ENCODE measurements at places on chromosomes 12 and 14. TPM values are rescaled to one million over a fixed set of nuclear protein-coding genes. Genes with fewer than 3 reads are reported as not detected.

The SLC8A3 gene
- not detected for total RNA-seq

The NAV3 gene
- not detected for total RNA-seq

The TMEM63C gene
- 0.14 TPM for total RNA-seq

The SMCO2 gene
- 0.91 TPM for total RNA-seq

The FAIM2 gene
- 0.06 TPM for total RNA-seq

The KRT5 gene
- total RNA-seq: not detected

The IKZF4 gene
- total RNA-seq: 44.9 TPM

The CTSG gene
- not detected for total RNA-seq

The ALG10 gene
- total RNA-seq: 22.2 TPM

The TAS2R31 gene
- total RNA-seq: 5.2 TPM

The LALBA gene
- not detected for total RNA-seq

The TDRD9 gene
- 1.1 TPM for total RNA-seq

GRCh38 chr14:77187649-77188012 is 6.0 kb downstream of the TMEM63C start:
- DNase-seq: no peak

DNA sequence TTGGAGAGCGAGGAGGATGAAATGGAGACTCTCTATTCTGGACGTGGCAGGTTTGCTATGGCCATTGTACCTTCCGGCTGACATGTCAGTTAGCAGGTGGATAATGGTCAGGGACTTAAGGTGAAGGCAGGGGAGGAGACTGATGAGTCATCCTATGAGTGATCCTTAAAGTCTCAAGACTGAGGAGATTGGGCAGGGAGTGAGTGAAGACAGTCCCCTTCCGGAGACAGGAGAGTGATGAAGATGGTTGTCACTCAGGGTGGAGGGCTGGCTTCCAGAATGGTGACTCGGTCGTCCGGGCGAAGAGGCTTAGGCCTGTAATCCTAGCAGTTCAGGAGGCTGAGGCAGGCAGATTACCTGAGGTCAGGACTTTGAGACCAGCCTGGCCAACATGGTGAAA is 49.8 kb upstream of the CCDC63 start:
- no peak for DNase-seq

DNA sequence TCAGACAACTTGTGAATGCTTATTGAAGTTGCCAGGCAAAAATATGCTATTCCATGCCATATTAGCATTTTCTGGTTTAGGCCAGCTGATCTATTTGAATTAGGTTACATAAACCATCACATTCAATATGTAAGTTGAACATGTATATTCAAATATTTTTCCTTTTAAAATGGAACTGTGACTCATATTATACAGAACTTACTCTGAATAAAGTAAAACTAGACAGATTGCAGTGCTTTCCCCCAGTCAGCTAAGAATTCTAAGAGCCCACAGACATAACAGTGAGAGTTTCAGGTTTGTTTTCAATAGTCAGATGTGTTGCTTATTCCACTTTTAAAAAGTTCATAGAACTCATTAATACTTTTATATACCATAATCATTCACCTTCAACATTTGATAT is 119.8 kb downstream of the MGST1 start:
- no peak for DNase-seq

DNA sequence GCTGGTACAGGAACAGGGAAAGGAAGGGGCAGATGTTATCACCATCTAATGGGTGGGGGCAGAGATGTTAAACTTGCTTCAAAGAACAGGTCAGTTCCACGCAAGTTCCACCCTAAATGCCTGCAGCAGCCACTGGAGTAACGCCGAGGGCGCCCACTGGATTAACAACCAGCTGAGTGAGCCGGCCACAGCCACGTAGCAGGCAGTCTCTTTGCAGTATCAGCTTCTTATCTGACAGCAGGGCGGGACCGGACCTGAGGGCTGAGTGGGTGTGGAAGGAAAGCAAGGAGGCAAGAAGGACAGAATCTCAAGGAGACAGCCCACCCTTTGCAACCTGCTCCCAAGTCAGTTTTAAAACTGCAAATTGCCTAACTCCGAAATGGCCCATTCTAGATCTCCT is 38.4 kb upstream of the FOXN3 start:
- no peak for DNase-seq

DNA sequence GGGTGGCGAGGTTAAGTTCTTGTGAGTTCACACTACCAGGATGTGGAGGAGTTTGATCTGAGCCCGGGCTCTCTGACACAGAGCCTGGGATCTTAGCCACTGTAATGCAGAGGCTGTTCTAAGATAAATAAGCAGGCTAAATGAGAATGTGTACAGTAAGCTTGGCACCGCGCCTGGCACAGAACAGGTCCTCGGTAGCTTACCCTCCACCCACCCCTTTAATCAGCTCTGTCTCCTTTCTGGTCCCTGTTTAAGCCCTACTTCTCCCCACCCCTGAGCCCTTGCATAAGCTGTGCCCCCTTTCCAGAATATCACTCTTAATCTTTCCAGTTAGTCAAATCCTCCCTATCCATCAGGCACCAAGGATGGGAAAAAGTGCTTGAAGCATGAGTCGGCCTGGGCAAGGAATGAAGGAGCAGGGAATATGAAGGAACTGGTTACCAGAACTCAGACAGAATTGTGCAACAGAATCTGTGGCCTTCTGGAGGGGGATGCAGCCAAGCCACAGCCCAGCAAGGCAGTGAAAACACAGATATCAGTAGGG is 32.8 kb upstream of the CMKLR1 start:
- DNase-seq: no peak

DNA sequence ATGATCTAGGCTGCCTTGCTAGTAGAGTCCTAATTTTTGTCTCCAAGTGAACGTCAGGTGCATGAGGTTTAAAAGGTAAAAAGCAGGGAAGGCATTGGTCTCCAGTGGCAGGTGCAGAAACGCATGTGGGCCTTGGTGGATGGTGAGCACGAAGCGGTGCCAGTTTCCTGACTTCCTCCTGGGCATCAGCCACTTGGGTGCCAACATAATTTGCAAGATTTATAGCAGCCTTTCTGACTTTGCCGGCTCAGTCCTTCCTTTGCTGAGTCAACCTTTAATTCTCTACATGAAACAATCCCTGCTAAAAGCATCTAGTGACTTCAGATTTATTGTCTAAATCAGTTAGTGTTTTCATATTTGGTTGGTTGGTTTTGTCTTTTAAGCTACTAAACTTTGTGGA is 355.7 kb upstream of the TMEM132C start:
- no peak for DNase-seq

DNA sequence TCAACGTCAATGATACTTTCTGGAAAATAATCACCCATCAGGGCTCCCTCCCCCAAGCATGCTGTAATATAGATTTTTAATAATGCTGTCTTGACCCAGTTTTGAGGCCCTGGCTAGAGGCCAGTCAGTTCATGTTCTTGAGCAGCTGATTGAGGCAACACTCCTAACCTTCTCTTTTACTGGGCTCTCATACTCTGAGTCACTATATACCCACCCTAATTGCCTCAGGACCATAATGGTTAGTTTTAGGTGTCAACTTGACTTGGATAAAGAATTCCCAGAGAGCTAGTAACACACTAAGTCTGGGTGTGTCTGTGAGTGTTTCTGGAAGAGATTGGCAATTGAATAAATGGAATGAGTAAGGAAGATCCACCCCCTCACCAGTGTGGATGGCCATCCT is 527.0 kb upstream of the ATP2B1 start:
- DNase-seq: no peak

- no peak for DNase-seq
These were observed 423.7 kb downstream of the ATP23 start for GRCh38 chr12:58365087-58365390.

DNA sequence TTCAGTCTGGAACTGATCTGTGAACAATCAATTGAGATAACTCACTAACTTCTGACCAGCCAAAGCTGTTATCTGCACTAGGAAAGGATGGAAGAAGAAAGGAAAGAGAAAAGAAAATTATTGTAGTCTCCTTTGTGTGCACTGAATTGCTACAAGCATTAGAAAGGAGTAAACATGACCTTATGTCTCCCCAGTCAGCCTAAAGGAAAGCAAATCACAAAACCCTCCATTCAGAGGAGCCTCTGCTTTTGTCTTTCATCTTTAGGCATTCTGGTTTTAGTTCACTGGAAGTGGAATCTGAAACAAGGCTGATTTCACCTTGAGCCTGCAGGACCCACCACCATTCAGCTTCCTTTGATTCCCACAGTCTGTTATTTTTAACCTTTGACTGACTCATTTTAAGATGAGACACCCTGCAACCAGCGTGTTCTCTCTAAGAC is 26.0 kb downstream of the TBX3 start:
- DNase-seq: no peak

- no peak for DNase-seq
These were observed 437.1 kb upstream of the TBX3 start for GRCh38 chr12:115121053-115121452.

DNA sequence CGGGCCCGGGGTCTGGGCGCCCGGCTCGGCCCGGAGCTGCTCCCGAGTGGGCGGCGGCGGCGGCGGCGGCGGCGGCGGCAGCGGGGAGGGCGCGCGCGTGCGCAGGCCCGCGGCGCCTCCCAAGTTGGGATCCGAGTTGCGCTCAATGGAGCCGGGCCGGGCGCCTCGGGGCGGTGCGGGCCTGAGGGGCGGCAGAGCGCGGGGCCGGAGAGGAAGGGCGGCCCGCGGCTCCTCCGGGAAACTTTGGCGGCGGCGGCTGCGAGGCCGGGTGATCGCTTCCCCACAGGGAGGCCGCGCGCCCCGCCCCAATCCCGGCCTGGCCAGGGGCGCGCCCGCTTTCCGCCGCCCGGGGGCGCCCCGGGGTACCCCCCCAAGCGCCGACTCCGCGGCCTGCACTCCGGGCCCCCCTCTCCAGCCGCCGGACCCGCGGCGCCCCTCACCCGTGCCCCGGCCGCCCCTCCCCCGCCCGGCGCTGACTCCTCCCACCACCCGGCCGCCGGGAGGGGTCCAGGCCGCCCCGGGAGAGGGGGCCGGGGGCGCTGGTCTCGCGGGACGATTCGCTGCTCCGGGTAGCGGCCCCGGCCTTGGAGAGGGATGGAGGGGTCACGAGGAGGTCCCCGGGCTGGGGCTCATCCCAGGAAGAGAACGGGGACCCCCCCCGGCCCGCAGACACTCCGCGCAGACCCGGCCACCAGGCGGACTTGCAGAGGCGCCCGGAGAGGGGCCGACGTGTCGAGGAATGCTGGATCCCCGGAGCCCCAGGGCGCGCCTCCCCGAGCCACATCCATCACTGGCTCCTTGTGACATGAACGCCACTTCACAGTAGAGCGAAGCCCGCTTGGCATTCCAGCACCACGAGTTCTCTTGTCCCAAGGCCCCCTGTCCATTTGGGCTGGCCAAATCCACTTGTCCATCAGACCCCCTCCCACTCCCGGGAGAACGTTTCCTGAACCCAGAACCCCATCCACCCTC is at the start of gene RILPL1:
Gene RILPL1, minus strand, starts transcription at position 48 of the 972 bp plus-strand sequence. CDS start 237 bp downstream, outside the sequence.
- peak; percentile 42 for DNase-seq

GRCh38 chr14:74612350-74613021 is 449 bp upstream of the LTBP2 start:
- peak; percentile 83 for DNase-seq

- DNase-seq: no peak
These were observed 2.2 kb upstream of the PTHLH start for GRCh38 chr12:27974735-27975221.

GRCh38 chr14:99344051-99344758 is 72.2 kb upstream of the BCL11B start:
- DNase-seq: no peak

GRCh38 chr12:63056649-63057048 is 94.4 kb downstream of the AVPR1A start:
- no peak for DNase-seq

DNA sequence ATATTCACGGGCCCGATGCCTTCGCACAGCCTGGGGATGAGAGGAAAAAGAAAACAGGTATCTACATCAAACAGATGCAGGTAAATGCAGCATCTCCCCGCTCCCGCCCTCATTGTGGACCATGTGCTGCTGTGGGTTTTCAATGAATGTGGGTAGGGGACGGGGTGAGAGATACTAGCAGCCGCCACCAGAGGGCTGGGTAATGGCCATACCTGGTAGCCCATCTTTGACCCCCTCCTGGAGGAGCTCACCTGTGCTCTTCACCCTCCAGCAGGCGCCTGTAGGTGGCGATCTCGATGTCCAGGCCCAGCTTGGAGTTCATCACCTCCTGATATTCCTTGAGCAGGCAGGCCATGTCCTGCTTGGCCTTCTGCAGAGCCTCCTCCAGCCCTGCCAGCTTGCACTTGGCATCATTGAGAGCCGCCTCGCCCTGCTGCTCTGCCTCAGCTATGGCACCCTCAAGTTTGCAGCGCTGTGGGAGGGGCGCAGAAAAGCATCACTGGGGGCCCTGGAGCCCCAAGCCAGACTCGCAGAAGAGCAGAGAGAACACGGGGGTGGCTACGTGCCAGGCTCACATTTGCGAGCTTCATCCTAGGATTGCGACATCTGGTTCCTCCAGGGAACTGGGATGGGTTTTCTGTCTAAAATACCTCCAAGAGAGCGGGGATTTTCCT is 10.2 kb downstream of the KRT82 start:
- DNase-seq: no peak

GRCh38 chr14:98542316-98542715 is 729.7 kb downstream of the BCL11B start:
- DNase-seq: no peak

- DNase-seq: no peak
These were observed 22.1 kb upstream of the KIF26A start for GRCh38 chr14:104116288-104116755.

GRCh38 chr12:3002646-3003045 is 43.4 kb downstream of the TEAD4 start:
- no peak for DNase-seq

- no peak for DNase-seq
These were observed 585.5 kb upstream of the ATXN7L3B start for GRCh38 chr12:73951956-73952703.

- DNase-seq: peak; percentile 95
These were observed at the start of gene CCDC77 for GRCh38 chr12:401235-402028. Gene CCDC77, plus strand, starts transcription at chr12:401644. Its CDS starts 7,740 bp downstream, at chr12:409384.

DNA sequence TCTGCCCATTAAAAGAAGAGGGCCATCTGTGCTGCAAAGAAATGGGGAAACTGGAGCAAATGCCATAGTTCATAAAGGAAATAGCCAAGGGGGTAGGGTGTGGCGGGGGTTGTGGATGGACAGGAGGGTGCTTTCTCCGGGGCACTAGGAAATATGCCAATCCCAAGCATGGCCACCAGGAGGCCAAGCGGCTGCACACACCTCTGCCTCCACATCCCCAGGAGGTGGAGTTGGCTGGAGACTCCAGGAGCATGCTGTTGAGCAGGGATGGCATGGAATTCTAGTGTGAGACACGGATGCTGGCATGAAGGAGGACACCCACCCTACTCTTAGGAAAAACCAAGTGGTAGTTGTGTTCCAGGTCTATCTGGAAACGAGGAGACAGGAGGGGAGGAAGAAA is 25.2 kb downstream of the NID2 start:
- peak; percentile 46 for DNase-seq

GRCh38 chr12:30824311-30824710 is 69.6 kb upstream of the CAPRIN2 start:
- no peak for DNase-seq

- no peak for DNase-seq
These were observed 56.1 kb downstream of the BMP4 start for GRCh38 chr14:53900499-53900898.
